ENCODE measurements at places on chromosomes 2 and 18.

DNA sequence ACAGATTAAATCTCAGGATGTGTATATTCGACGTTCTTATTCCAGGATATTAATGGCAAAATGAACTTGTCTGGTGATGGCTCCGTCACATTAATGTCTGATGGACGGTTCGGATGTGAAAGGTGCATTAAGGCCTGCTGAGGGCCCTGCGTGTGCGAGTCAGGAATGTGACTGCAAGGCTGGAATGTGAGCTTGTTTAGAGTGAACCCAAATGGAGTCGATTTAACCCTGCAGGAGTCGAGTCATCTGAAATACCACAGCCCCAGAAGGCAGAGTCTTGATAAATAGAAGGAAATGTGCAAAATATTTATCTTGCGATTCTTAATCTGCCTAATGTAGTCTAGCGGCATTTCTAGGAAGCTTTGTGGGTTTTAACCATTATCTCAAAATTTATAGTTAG lies 44.3 kb downstream of the RDH14 start:
- DNase-seq = no peak

DNA sequence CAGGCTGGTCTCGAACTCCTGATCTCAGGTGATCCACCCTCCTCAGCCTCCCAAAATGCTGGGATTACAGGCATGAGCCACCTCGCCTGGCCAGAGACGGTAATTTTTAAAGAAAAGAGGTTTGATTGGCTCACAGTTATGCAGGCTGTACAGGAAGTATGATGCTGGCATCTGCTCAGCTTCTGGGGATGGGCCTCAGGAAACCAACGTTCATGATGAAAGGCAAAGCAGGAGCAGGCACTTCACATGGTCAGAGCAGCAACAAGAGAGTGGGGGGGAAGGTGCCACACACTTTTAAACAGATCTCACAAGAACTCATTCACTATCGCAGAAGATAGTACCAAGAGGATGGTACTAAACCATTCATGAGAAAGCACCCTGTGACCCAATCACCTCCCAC lies 38.0 kb upstream of the GPD2 start:
- DNase-seq = no peak

- DNase-seq = no peak
These were observed 313.0 kb upstream of the SLC39A10 start for GRCh38 chr2:195343942-195344530.

DNA sequence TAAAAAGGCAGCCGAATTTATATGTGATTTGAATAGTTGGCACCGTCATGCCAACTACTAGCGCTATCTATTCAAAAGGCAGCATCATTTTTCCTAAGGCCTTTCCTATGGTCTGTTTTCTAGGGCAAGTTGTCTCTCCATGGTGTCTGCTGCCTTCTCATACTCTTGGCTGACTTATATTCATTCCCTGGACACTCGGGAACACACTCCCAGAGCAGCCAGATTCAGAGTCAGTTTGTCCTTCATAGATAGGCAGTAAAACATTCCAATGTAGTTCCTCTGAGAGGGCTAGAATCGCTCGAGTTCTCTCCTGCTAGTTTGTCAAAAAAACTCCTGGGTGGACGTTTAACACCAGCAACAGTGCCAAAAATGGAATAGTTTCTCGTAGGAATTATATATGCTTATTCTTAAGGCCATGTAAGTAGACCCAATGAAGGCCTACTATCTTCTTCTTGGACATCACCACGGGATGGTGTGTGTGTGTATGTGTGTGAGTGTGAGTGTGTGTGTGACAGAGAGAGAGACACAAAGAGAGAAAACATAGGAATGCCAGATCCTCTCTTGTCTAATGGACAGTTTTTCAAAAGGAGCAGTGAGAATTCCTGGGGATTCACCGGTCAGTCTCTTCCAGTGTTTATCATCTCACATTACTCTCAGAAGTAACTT lies 129.3 kb upstream of the CTAGE1 start:
- DNase-seq = no peak

DNA sequence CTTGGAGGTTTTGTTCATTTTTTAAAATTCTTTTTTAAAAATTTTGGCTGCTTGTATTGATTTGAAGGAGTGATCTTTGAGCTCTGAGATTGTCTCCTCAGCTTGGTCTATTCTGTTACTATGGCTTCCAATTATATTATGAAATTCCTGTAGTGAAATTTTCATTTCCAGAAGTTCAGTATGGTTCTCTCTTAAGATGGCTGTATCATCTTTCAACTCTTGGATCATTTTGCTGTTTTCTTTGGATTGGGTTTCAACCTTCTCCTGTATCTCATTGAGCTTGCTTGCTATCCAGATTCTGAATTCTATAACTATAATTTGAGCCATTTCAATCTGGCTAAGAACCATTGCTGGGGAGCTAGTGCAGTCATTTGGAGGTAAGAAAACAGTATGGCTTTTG lies 270.8 kb upstream of the NT5C1B start:
- DNase-seq = no peak

GRCh38 chr2:224933431-224933830 lies 108.8 kb downstream of the DOCK10 start:
- no peak for DNase-seq

- DNase-seq = no peak
These were observed 37.3 kb downstream of the CFAP36 start for GRCh38 chr2:55556809-55557208.

DNA sequence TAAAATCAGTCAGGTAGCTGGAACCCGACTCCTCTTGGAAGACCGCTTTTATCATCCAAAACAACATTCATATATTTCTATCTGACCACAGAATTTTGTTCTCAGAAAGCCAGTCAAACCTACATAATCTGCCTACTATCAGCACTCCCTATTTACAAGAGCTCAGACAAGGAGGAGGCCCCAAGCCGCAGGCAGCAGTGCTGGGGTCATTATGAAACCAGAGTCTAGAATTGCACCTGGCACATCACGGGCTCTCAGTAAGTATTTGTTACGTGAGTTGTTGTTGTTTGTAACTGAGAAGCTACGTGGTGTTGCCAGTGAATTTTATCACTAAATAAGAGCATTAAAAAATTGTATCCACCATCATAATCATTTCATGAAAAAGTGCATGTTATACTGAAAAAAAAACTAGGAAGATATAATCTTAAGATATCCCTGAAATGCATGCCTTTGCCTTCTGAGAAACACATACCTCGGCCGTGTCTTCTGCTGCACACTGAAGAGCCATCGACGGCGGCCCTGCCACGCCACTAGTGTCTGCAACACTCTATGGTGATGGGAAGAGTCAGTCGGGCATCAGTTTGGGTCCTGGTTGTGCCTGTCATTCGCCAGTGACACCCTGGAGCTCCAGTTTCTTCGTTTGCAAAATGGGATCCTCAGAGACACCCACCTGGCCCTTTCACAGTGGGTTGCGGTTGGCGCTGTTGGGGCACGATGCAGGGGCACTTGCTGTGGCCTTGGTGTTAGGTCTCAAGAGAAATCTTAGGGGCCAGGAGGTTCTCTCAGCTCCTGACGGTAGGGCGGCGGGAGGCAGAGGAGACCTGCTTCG lies 505.9 kb downstream of the EIPR1 start:
- DNase-seq = no peak

- no peak for DNase-seq
These were observed 478.2 kb downstream of the ARHGAP15 start for GRCh38 chr2:143607231-143608062.

GRCh38 chr2:147150241-147150635 lies 694.6 kb upstream of the ACVR2A start:
- DNase-seq = no peak

DNA sequence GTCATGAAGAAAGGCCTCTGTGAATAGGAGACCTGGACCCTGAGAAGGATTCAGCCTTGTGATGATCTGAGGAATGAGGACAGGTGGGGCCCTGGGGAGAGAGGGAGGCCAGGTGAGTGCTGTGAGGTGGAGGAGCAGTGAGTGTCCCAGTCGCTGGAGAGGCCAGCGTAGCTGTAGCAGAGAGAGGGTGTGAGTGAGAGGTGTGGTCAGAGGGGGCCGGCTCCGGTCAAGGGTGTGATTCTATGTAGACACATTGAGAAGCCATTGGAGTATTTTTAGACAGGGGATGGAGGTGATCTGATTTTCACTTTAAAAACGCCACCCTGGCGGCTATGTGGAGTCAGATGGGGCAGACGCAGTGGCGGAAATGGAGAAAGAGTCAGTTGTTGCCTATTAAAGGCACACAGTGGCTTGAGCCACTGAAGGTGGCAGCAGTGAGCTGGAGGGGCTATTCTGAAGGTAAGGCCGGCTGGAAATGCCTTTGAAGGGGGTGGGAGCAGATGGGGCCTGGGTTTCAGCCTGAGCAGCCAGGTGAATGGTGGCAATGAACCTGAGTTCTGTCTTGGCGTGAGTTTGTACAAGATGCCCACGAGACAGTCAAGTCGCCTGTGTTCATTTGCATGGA lies 55.6 kb downstream of the GREB1 start:
- DNase-seq = no peak

Measured in GM18507 (cell line).